T47D (cell line): ENCODE measurements at places on chromosomes 6 and 20.

DNA sequence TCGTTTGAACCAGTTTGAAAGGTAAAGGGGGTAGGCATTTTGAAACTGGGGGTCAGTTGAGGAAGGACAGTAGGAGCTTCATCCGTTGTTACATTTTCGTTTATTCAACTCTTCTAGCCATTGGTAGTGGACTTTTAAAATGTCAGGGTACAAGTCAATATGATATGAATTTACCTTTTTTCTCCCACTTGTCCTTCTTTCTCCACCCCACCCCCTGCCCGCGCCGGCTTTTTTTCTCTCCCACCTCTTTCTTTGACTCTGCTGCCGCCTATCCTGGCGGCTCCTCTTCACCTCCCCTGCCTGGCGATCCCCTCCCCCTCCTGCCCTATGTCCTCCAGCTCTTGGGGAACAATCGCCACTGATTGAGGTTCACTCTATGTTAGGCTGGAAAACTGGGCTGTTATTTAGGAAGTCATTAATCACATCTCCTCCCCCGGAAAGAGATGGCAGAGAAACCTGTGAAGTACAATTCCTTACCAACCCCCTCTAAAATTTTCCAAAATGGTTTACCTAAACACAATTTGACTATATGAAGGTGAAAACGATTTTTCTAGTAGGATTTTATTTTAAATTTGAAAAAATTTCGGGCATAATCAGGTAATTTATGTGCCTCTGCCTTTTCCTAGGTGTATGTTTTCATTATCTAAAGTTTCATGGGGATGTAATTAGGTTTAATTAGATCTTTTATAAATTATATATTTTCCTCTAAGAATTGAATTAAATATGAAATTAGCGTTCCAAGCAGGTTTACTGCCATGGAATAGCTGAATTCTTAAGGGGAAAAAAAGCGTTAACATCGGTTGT is 778 bp upstream of the LIN28B start:
- DNase-seq = no peak

GRCh38 chr6:37650071-37650481 is 47.6 kb downstream of the MDGA1 start:
- DNase-seq = no peak

- peak; percentile 68 for DNase-seq
Measured at GRCh38 chr6:28807682-28808280, 116.0 kb downstream of the TRIM27 start.

GRCh38 chr20:40029589-40029988 is 659.4 kb downstream of the MAFB start:
- DNase-seq = no peak

DNA sequence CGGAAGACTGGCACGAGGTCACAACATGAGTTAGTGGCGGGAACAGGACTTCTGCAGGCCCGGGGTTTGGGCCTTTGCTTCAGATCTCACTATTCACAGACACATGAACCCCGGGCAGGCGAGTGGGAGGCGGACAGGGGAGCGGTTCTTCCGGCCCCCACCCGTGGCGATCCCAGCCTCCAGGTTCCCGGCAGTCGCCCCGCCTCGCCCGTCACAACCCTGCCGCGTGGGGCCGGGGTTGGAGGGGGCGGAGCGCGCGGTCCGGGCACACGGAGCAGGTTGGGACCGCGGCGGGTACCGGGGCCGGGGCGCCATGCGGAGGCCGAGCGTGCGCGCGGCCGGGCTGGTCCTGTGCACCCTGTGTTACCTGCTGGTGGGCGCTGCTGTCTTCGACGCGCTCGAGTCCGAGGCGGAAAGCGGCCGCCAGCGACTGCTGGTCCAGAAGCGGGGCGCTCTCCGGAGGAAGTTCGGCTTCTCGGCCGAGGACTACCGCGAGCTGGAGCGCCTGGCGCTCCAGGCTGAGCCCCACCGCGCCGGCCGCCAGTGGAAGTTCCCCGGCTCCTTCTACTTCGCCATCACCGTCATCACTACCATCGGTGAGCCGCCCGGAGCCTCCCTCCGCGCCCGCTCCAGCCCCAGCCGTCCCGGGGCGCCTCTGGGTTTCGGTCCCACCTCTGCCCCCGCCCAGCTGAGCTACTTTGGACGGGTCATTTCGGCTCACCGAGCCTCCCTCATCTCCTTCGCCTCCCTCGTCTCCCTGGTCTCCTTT is at the start of gene KCNK15:
Gene KCNK15, plus strand, starts transcription at position 268 of the 769 bp plus-strand sequence. Its CDS starts 46 bp downstream, at position 314.
- DNase-seq = peak; percentile 65
